ENCODE measurements at places on chromosomes 16 and 17.

DNA sequence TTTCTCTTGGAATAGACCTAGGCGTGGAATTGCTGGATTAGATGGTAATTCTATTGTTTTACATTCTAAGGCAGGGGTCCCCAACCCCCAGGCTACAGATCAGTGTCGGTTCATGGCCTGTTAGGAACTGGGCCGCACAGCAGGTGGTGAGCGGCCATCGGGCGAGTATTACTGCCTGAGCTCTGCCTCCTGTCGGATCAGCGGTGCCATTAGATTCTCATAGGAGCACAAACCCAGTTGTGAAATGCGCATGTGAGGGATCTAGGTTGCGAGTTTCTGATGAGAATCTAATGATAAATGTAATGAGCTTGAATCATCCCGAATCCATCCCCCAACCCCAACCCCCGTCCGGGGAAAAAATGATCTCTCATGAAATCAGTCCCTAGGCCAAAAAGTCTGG is 23.0 kb downstream of the NLRC5 start:
- DNase-seq, result no peak

DNA sequence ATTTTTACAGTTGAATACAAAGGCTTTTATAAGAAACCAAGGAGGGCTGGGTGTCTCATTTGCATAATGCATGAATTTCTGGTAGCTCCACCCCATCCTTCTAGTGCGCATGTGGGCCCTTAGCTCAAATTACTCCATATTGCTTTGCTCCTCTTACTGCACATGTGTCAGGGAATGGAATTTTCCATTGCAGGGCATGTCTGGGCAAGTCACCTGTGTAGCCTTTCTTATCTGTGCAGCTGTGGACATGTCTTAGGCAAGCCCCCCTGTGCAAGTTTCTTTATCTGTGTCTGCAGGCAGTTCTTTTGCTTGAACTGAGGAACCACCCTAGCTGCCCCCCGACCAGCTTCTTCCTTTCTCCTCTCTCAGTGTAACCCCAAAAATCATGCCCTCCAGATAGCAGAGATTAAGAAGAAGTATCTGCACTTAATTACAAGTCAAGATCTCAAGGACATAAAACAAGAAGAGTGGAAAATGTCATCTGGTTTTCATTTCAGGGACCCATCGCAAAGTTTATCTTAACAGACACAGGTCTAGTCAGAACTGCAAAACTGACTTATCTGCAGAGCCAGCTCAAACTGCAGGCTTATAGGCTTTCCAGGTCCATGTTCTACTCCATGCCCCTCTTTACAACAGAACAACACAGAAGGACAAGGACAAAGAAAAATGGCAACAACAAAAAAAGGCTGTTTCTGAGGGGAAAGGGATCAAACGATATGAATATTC is 137.9 kb upstream of the HS3ST4 start:
- DNase-seq, result no peak

DNA sequence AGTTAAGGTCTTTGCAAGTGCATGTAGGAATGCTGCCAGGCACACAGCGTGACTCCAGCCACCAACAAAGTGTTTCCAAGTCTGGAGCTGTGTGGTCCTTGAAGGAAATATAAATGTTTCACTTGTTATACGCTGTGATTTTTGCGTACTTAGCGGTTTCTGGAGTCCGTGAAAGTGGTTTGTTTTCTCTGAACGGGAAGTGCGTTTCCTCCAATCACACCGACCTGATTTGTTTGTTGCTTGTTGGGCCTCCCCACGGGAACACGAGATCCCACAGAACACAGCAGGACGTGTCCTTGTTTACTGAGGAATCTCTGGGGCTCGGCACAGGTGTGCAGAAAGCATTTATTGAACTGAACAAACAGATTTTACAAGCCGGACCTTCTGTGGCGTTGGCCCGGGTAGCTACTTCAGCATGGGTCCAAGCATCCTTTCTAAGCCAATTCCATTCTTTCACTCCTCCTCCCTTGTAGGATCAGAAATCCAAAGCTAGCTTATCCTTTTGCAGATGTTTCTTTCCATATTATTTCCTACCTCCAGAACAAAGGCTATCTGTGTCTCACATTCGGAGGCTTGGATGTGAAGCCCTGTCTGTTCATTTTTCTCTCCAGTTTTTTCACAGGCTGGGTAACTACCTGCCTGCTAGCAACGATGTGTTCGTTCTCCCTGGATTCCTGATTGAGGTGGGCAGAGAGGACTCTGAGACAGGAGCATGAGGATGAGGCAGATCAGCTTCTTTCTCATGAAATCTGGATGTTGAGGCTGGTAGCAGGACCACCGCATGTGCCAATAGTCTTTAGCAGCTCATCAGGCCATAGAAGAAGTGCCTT is 44.6 kb downstream of the ABAT start:
- DNase-seq, result no peak

- DNase-seq, result no peak
Measured at GRCh38 chr16:10561425-10561824, 19.0 kb downstream of the EMP2 start.

DNA sequence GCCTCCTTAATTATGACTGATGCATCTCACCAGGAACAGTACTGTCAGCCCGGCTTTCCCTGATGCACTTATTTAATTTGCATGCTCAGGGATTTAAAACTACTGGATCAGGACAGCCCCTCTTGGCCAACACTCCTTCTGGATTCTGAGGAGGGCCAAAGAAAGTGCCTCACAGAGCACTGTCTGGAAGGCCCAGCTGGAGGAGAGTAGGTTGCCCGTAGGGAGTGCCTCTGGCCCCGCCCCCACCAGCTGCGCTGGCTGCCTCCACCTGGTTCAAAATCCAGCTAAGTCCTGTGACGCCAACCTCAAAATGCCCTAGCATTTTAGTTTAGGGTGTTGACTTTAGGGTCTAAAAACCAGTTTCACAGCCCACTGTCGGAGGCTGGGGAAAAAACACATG is 49.4 kb upstream of the SREBF1 start:
- DNase-seq, result no peak

- DNase-seq, result no peak
Measured at GRCh38 chr16:25109643-25110042, 1.9 kb upstream of the LCMT1 start.

GRCh38 chr16:17382949-17383863 is 87.6 kb downstream of the XYLT1 start:
- no peak for DNase-seq
